Stimulated activated CD4-positive, alpha-beta T cell treated with anti-CD3 and anti-CD28 coated beads, Interleukin-1b, Interleukin-23, amount 100 ng/mL, for 48 hours (primary cell): ENCODE measurements at places on chromosomes 16 and 17.
A peak's percentile ranks its signal among the peaks of the same experiment; 100 is the strongest.

GRCh38 chr16:4463522-4464163 is 10.8 kb downstream of the NMRAL1 start:
- no peak for DNase-seq

DNA sequence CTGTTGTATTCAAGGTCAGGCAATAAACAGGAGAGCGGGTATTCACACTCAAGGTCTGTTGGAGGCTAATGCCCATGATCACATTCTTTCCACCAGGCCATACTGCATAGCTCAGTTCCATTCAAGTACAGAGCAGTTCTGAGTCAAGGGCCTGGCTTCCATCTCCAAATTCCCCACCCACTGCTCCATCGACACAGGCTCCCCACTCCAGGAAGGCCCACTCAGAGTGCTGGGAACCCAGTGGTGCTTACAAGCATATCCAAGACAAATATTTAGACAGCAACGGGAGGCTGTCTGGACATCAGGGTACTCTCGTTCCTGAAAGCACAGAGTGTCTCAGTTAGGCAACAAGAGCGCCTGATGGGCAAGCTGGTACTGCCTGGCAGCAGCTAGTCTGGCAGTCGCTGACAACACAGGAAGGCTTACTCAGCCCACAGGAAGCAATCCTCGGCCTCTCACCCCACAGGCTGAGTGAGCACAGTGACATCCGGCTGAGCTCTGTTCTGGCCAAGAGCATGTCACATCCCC is 40.9 kb downstream of the RFFL start:
- DNase-seq: peak; percentile 83

GRCh38 chr16:56252835-56253234 is 61.5 kb downstream of the GNAO1 start:
- no peak for DNase-seq

- DNase-seq: no peak
These were observed 8.7 kb downstream of the THRA start for GRCh38 chr17:40071313-40072039.

- DNase-seq: no peak
These were observed 8.1 kb downstream of the NOG start for GRCh38 chr17:56601591-56601990.

GRCh38 chr17:66416207-66416940 is 114.0 kb downstream of the PRKCA start:
- no peak for DNase-seq

DNA sequence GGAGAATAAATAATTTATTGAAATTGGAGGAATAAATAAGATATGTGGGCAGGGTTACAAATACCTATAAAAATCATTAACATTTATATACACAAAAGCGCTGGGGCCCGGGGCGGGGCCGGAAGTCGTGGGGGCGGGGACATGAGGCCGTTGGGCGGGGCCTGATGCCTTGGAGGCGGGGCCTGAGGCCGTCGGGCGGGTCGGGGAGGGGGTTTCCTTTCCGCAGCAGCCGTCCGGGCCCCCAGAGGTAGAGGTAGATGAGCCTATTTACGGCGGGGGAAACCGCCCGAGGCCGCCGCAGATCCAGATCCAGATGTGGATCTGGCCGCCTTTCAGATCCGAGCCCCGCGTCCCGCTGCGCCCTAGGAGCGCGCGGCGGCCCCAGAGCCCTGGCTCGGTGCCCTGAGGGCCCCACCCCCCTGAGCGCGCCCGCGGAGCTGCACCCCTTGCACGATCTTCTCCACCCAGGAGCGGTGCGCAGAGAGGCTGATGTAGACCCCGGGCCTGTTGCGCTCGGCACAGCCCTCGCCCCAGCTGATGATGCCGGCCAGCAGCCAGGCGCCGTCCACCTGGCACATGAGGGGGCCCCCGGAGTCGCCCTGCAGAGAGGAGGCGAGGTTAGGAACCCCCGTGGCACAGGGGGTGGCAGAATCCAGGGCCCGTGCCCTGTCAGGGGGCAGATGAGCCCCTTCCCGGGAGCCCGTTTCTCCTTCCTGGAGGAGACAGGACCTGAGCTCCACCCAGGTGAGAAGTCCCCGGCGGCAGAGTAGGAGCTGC is 5.1 kb downstream of the PRSS22 start:
- no peak for DNase-seq

GRCh38 chr17:56447171-56447570 is 146.3 kb upstream of the NOG start:
- DNase-seq: no peak

- DNase-seq: no peak
These were observed 20.1 kb downstream of the PIEZO1 start for GRCh38 chr16:88764913-88765349.

DNA sequence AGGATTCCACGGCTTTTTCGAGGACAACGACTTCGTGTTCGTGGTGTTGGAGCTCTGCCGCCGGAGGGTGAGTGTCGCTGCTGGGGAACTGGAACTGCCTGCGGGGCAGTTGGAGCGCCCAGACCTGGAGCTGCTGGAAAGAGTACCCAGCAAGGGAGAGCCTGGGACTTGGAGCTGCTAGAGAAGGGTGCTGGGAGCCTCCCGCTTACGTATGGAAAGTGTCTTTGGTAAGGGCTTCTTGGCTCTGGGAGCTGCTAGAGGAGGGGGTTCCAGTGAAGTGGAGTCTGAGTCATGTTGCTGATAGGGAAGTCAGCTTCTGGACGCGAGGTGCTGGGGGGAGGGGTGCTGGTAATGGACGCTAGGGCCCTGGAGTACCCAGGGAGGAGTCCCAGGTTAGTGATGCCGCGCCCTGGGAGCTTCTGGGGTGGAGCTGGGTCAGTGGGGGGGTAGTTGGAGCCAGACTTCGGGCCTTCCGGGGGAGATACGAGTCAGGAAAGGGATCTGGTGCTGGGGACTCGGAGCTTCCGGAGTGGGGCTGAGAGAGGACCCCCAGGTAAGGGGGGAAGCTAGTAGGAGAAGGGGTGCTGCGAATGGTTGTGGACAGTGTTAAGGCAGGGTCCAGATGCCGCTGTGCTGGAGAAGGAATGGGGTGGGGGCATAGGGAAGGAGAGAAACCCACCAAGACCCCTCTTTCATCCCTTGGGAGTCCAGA is 741 bp downstream of the PLK1 start:
- peak; percentile 23 for DNase-seq

DNA sequence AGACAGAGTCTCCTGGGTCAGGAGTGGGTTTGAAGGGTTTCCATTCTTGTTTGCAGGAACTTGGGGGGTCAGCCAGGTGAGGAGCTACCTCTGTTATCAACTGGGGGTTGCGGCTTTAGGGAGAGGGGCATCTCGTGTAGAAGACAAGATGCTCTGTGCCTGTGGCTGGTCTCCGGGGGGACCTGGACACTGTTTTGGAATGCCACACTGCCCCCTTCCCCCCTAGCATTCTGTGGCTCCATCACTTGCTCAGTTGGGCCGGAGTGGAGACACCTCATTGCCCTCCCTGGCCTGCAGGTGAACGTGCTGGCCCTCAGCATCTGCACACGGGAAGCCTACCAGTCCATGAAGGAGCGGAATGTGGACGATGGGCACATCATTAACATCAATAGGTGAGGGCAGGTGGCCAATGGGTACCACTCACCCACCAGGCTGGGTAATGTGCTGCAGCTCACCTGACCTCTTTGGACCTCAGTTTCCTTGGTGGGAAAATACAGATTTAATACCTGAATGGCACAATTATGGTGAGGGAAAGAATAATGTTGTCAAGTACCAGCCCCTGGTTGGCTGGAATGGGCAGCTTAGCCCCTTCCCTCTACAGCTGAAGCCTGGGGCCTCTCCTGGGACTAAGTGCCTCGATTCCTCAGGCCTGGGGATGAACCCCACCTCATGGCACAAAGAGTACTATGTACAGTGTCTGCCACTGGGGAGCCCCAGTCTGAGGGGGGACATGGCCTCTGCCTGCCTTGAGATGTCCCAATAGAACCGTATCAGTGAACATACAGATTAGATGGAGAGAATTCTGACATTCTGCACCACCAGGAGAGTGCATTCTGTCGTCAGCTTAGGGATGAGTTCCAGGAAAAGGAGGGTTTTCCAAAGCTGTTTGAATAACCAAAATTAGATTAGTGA is 3.3 kb upstream of the MRM1 start:
- DNase-seq: no peak

- DNase-seq: no peak
These were observed 41.1 kb upstream of the TANGO6 start for GRCh38 chr16:68802190-68802589.

DNA sequence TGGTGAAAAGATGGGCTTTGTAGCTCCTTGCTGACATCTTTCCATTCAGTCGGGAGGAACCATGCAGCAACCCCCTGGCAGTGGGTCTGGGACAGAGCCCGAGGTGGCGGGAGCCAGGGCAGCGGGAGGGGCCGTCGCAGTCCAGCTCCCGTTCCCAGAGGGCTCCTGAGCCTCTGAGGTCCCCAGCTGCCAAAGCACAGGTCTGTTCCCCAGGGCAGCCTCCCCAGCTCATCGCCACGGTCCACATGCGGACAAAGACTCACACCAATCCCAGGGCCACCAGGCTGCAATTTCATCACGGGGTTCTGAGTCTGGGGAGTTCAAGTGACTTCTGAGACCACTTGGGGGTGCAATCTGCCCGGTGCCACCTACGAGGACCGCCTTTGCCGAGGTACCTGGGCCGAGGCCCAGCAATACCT is 196.0 kb downstream of the RBFOX3 start:
- no peak for DNase-seq

DNA sequence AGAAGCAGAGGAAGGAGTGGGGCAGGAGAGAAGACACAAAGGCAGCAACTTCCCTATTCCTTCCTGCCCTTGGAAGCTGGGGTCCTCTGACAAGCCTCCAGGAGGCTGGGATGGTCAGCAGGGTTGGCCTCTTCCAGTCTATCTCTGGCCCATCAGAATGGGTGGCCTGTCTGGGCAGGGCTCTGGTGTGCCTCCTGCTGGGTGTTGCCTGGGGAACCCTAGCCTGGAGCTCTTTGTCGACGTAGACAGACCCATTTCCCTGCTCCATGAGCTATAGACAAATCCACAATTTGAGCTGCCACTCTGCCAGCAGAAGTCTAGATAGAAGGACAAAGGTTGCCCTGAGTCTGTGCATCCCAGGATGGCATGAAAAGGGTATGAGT is 11.4 kb downstream of the IGFBP4 start:
- no peak for DNase-seq

GRCh38 chr16:9139965-9140364 is 48.5 kb downstream of the HAPSTR1 start:
- no peak for DNase-seq

GRCh38 chr17:70024253-70024652 is 50.8 kb upstream of the KCNJ16 start:
- no peak for DNase-seq

DNA sequence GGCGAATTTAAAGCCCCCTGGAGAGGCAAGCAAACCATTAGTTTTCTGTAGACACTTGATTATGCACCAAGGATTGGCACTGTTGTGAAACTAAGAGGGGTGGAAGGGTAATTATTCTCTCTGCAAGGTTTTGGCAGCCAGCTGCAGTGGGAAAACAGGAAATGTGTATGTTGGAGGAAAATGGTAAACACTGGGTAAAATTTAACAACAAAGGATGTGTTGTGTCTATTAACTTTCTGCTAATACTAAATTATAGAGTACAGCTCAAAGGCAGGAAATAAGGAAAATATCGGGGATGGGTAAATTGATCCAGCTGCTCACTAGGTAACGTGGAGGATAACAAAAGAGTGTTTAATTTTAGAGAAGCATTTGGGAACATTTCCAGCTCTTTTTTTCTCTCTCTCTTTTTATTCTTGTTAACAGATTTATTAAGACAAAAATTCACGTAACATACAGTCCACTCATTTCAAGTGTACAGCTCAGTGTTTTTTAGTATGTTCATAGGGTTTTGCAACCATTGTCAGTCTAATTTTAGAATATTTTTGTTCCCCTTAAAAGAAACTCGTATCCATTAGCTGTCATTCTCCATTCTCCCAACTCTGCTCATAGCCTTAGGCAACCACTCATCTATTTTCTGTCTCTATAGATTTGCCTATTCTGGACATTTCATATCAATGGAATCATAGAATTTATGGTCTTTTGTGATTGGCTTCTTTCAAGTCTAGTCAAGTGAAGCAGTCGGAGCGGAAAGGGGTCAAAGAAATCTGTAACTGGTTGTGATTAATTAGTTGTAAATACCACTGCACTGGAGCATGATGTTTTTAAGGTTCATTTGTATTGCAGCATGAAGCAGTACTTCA is 41.8 kb downstream of the TANGO6 start:
- DNase-seq: no peak

GRCh38 chr16:85473909-85474620 is 139.1 kb upstream of the GSE1 start:
- DNase-seq: no peak

- DNase-seq: no peak
These were observed 1.1 kb downstream of the PGAP6 start for GRCh38 chr16:380762-381011.

GRCh38 chr16:11511328-11511727 is 75.4 kb downstream of the LITAF start:
- DNase-seq: no peak

GRCh38 chr16:28273511-28273910 is 18.8 kb upstream of the SBK1 start:
- no peak for DNase-seq

DNA sequence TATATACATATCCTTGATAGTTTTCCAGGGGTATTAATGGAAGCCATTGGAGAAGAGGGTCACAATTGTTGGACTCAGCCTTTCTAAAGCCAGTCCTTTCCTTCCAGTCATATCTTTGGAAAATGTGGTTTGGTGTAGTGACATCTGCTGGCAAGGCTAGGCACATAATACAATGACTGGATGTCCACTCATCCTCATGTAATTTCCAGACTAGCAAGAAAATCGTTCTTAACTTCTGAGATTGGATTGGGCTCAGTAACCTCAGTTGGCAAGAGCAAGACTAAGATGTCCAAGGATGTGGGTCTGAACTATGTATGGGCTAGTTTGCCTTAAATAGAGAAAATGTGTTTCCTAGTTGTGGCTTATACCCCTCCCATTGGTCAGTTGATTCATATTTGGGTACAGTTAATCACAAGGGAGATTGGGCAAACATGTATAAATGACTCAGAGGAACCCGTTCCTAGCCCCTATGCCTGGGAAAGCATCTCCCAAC is 8.7 kb upstream of the KAT7 start:
- no peak for DNase-seq

DNA sequence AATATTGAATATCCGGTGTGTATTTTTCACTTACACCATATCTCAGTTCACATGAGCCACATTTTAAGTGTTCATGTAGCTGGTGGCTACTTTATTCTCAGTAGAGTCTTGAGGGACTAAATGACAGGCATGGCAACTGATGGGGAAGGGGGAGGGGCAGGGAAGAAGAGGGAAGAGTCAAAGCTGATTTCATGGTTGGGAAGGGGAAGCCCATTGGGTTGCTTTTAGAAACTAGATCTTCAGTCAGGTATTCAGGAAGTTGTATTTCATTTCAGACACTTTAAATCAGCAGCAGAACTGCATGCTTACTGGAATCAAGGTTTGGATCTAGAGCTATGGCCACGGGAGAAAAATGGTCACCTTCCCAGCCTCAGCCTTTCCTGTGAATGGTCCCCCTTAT is 2.9 kb upstream of the WIPI1 start:
- DNase-seq: no peak

- DNase-seq: no peak
These were observed 129.1 kb downstream of the GAS7 start for GRCh38 chr17:10069301-10069700.
